NCI-H1105 (cell line): ENCODE measurements at places on chromosomes 3 and 15.

DNA sequence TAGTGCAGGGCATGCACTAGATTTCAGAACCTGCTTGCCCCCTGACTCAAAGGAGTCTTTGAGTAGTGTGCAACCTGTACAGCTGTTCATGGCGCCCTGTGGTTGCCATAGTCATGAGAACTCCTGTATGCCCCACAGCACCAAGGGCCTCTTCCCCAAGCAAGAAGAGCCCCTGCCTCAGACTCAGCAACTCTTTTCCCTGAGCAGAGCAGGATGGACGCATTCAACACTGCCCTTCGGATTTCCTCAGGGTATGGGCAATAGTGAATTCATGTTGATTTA is 89.7 kb upstream of the KLF13 start:
- DNase-seq: no peak

- DNase-seq: no peak
Observed at GRCh38 chr15:77026501-77027110, 31.7 kb downstream of the PSTPIP1 start.

DNA sequence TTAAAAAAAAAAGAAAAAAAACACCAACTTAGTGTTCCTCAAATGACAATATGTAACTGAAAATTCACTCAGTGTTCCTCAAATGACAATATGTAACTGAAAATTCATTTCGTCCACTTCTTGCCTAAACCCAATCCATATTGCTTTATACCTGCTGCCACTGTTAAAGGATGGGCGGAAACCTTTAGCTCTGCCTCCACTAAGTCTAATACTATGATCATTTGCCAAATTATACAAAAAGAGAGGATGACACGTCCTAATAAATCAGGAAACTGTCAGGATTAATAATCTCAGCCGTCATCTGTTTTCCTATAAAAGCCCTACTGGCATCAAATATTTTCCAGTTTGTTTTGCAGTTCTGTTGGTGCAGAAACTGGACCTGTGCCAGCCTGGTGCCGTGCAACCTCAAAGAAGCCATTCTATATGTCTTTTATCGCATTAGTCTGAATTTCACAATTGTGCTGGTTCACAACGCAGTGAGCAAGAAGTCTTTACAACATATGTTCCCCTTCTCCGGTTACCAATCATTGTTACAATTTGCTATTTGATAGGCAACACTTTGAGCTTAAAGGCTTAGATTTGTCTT is 160.4 kb upstream of the KCNH8 start:
- DNase-seq: peak; percentile 25

DNA sequence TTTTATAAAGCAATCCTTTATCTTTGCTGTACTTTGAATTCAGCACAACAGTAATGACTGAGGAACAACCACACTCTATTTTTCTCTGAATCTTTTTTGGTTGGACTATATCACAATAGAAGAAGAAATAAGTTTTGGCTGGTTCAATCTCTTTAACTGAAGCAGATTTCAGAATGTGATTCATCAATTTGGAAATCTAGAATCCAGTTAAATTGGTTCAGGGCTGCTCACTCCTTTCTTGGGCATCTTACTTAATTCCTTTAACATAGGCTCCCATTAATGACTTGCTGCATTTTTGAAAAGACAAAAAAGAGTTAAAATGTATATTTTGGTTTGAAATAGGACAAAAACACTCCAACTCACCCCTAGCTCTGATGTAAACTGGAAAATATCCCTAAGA is 688.3 kb upstream of the NECTIN3 start:
- DNase-seq: no peak

- DNase-seq: no peak
Observed at GRCh38 chr3:112303764-112304325, 9.8 kb upstream of the SLC9C1 start.

DNA sequence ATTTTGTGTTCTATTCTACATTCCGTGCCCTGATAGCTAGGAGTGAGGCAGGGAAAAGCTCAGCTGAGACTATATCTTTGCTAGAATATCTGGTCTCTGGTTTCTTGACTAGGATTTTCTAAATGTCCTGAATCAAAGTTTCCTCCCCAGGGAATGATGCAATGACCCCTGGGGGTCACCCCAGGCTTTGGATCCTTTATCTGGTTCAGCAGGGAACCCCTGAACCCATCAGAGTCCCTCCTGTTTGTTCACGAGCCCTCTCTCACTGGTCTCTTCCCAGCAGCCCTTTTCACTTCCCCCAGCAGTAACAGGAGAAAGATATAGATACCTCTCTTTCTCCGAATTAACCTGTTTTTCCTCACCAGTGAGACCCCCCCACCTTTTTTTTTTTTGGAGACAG is 14.3 kb downstream of the TM2D3 start:
- no peak for DNase-seq

- DNase-seq: peak; percentile 92
Observed at GRCh38 chr3:140186421-140186920, 251.5 kb downstream of the CLSTN2 start.

DNA sequence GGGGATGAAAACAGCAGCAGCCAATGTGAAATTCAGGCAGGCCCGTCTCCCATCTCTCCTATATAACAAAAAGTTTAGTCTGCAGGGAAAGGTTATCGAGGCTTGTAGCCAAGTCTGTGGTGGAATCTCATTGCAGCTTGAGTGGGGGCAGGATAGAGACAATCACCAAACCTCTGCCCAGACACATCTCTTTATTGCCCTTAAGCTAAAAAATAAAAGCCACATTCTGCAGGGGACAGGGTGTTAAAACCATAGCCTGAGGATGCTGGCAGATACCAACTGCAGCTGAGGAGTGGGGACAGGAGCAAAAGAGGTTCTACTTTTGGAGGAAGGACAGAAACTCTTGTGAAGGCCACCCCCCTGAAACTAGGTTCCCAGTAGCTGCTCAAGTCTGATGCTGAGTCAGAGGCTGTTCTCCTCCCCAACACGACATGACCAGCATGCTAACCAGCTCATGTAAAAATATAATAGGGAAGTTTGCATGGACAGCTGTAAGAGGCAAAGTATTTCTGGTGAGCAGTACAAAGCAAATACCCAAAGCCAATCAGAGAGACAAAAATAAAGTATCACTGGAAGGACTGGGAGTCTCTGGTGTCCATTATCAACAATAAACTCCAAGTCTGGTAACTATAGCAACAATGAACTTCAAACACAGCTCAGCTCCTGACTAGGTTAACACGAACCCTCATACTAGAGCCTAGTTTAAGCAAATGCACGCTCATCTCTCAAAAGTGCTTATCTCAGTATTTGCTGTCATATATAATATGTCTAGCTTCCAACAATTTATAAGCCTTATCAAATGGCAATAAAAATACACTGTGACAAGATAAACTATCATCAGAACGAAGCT is 362.2 kb upstream of the SLCO3A1 start:
- no peak for DNase-seq

DNA sequence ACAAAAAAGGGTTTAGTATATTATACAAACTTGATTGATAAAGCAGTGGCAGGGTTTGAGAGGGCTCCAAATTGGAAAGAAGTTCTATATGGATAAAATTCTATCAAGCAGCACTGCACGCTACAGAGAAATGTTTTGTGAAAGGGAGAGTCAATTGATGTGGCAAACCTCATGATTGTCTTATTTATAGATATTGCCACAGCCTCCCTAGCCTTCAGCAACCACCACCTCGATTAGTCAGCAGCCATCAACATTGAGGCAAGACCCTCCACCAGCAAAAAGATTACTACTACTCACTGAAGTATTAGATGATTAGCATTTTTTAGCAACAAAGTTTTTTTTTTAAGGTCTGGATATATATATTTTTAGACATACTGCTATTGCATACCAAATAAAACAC is 296.7 kb downstream of the CHST2 start:
- no peak for DNase-seq

- DNase-seq: no peak
Observed at GRCh38 chr3:8286749-8287148, 214.9 kb upstream of the LMCD1 start.

DNA sequence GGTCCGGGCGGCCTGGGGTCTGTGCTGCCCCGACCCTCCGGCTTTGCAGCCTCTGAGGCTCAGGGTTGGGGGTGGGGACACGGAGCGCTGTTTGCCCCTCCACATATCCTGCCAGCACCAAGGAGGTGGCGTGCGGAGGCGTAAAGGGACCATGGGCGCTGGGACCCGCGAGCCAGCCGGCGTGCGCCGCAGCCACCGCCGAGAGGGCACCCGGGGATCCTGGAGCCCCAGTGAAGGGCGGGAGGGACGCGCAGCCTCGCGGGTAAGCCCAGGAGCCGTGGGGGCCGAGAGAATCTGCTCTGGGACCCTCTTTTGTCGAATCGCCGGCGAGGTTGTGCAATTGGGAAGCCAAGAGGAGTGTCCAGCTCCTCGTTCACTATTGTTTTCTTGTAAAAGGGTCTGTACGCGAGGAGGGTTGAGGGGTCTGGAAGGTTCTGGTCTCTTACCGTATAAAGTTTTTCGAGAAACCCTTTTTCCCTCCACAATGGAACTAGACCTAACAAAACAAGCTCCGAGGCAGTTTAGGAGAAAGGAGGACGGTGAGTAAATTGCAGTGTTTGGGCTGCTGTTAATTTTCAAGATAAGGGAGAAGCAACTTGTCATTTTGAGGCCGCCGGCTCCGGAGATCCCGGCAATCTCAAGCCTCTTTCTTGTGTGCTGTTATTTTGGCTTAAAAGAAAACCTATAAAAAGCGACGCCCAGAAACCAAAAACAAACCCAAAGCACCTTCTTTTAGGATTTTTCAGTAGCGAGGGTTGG is 29.9 kb upstream of the ST3GAL6 start:
- DNase-seq: peak; percentile 9

DNA sequence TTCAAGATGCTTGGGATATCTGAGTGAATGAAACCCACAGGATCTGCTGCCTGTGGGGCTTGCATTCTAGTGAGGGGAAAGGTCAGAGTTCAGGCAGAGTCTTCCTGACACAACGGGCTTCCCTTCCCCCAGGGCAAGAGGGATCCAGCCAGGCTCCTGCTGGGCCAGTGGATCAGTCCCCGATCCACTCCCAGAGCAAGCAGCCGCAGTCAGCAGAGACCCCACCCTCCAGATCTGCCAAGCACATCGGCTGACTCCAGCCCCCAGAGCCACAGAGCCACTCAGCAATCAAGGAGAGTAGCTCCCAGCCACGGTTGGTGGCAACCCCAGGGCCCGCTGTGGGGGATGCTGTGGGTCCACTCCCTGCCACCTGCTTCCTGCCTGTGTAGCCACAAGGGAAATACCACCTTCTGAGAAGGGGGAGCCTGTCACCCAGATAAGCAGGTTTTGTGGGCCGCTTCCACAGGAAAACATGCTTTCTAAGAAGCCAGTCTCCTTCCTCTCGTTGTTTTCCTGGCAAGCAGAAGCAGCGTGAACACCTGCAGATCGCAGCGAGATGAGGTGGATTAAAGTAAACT is 44.9 kb downstream of the CPN2 start:
- no peak for DNase-seq

- no peak for DNase-seq
Observed at GRCh38 chr3:127233371-127233770, 40.4 kb downstream of the PRR23E start.

- DNase-seq: no peak
Observed at GRCh38 chr15:66877477-66878271, 175.6 kb downstream of the SMAD6 start.

- no peak for DNase-seq
Observed at GRCh38 chr3:193897288-193897687, 238.7 kb upstream of the HES1 start.
